Fibroblast of lung (primary cell): ENCODE measurements at places on chromosomes 7 and 10. TPM values are rescaled to one million over a fixed set of nuclear protein-coding genes. Genes with fewer than 3 reads are reported as not detected.

FAM25G gene
- polyA plus RNA-seq = not detected in 2 replicates

HMX2 gene
- not detected in 2 replicates for polyA plus RNA-seq

GIMAP1 gene
- polyA plus RNA-seq = 0.01 TPM in 1 of 2 replicates, not detected in the other

CDNF gene
- polyA plus RNA-seq = 2.8 and 3.4 TPM in 2 replicates

AKR1B1 gene
- polyA plus RNA-seq = 170 and 238 TPM in 2 replicates

AHCYL2 gene
- 8.7 and 10.4 TPM in 2 replicates for polyA plus RNA-seq

EBF3 gene
- 0.12 and 1.0 TPM in 2 replicates for polyA plus RNA-seq

LRRC17 gene
- polyA plus RNA-seq = 31.5 and 103 TPM in 2 replicates

GPAM gene
- 7.8 and 10.1 TPM in 2 replicates for polyA plus RNA-seq

TMEM196 gene
- not detected in 2 replicates for polyA plus RNA-seq

INSYN2A gene
- 0.05 and 0.34 TPM in 2 replicates for polyA plus RNA-seq

GCK gene
- polyA plus RNA-seq = 0.14 and 0.18 TPM in 2 replicates

ZNF277 gene
- polyA plus RNA-seq = 16.8 and 23.1 TPM in 2 replicates

CHAT gene
- not detected in 2 replicates for polyA plus RNA-seq

BLOC1S2 gene
- polyA plus RNA-seq = 48.1 and 49.4 TPM in 2 replicates

PPP1R3A gene
- not detected in 2 replicates for polyA plus RNA-seq

SCIN gene
- 0.02 and 0.08 TPM in 2 replicates for polyA plus RNA-seq

NEUROG3 gene
- not detected in 2 replicates for polyA plus RNA-seq

PTPRZ1 gene
- 0.05 and 0.09 TPM in 2 replicates for polyA plus RNA-seq

FLNC gene
- 29.3 and 55.3 TPM in 2 replicates for polyA plus RNA-seq

NUTM2E gene
- polyA plus RNA-seq = 0.01 TPM in 1 of 2 replicates, not detected in the other

NUDT5 gene
- 69.4 and 89.1 TPM in 2 replicates for polyA plus RNA-seq

GIMAP4 gene
- not detected in 2 replicates for polyA plus RNA-seq

VIPR2 gene
- polyA plus RNA-seq = not detected in 2 replicates
